Stimulated activated CD4-positive, alpha-beta T cell treated with anti-CD3 and anti-CD28 coated beads, Interleukin-2, amount 100 ng/mL, for 4 hours (primary cell): ENCODE measurements at places on chromosomes 12 and 14.

- no peak for DNase-seq
Measured at GRCh38 chr14:85165094-85165493, 364.9 kb upstream of the FLRT2 start.

GRCh38 chr12:32949815-32950214, 53.2 kb upstream of the PKP2 start:
- DNase-seq = no peak

DNA sequence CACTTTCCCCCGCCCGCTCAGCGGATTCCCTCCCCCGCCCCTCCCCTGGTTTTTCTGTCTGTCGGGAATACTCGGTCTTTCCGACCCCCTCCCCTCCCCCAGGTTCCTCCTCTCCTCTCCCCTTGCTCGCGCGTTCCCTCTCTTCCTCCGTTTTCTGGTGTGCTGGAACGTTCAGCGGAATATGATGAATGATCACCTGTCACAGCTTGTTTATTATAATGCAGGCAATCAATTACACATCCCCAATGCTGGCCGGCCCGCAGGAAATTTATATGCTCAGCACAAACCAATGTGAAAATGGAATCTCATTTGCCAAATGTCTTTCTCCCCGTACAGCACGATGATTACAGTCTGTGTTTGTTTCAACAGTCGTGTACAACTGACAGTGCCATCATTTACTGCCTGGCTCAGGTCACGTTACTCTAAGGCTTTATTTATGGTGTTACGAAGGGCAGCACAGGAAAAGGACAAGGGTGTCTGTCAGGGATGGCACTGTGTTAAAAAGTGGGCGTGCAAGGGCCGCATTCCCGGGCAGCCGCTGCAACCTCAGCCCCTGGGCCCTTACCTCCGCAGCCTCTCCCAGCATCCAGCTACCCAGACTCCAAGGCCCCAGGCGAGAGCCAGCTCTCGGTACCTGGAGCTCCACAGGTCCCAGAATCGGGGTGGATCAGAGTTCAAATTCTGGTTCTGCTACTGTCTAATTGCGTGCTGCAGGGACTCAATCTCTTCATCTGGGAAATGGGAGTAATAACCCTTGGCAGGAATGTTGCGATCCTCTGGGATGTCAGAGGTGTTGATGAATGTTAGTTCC, 24.7 kb upstream of the MAP1LC3B2 start:
- DNase-seq = no peak

- DNase-seq = no peak
Measured at GRCh38 chr14:30180219-30180618, 252.6 kb upstream of the PRKD1 start.

GRCh38 chr12:73867147-73867546, 670.5 kb upstream of the ATXN7L3B start:
- no peak for DNase-seq

DNA sequence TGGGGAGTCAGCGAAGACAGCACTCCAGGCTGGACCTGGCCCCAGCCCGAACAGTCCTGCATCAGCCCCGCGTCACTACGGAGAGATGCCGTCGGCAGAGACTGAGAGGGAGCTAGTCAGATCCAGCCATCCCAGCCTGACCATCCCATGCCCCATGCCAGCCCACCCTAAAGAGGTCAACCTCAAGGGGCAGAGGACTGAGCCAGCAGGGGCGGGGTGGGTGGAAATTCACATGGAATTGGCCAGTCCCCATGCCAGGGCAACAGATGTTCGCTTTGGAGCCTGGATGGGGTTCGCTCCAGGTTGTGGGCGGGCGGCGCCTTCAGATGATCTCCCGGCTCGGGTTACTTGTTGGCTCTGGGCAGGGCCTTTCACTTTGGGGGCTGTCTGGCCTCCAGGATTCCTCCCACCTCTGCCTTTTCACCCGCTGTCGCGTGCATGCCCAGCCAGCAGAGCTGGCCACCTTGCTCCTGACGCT, 154.3 kb downstream of the TSPAN9 start:
- DNase-seq = no peak

DNA sequence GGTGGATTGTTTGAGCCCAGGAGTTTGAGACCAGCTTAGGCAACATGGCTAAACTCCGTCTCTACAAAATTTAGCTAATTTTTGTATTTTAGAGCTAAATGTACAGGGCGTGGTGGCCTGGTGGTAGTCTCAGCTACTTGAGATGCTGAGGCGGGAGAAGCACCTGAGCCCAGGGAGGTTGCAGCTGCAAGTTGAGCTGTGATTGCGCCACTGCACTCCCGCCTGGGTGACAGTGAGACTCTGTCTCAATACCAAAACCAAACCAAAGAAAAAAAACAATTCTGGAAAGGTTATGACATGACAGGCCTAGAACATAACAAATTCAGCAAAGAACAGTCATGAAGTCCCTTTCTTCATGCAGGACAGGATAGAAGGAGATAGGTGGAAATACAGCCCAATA, 25.7 kb downstream of the WDR89 start:
- DNase-seq = no peak

DNA sequence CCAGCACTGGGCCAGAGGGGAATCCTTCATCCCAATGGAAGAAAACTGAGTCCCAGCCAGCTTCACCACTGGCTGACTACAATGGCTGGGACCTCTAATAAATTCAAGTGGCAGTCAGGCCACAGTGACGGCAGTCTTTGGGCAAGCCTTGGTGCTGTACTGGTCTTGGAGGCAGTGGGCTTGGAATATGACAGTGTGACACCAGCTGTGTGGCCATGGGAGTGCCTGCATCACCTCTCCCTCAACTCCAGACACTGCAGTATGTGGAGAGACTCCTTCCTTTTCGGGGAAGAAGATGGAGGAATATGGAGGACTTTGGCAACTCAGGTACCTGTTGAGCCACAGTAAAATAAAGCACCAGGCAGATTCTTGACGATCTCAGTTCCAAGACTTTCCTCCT, 16.0 kb upstream of the CD163L1 start:
- DNase-seq = no peak

GRCh38 chr14:94363151-94363624, 25.2 kb downstream of the SERPINA1 start:
- no peak for DNase-seq

DNA sequence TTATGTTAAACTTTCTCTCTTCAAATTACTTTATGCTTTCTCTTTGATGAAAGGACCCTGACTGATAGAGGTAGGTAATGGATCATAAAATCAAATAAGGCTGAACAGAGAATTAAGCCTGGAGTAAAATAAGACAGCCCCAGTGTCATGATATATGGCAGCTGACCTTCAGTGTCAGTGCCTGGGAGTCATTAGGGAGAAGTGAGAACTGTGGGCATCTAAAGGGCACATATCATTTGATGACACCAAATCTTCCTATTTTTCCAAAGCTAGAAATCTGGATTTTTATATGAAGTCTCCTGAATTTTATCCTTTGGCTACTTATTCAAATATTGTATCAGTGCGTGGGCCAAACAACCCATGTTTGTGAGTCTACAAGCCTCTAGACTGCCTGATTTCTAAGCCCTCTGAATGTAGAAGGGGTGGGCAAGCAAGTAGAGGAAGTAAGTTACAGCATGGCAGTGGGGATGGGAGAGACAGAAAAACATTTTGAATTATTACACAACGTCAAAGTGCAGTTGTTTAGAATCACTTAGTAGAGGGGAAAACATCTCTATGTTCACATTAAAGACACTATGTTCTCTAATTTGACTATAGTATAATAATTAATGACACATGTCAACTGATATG, 10.0 kb downstream of the SLC39A9 start:
- no peak for DNase-seq

- DNase-seq = no peak
Measured at GRCh38 chr12:112901271-112901670, 5.5 kb upstream of the OAS1 start.

DNA sequence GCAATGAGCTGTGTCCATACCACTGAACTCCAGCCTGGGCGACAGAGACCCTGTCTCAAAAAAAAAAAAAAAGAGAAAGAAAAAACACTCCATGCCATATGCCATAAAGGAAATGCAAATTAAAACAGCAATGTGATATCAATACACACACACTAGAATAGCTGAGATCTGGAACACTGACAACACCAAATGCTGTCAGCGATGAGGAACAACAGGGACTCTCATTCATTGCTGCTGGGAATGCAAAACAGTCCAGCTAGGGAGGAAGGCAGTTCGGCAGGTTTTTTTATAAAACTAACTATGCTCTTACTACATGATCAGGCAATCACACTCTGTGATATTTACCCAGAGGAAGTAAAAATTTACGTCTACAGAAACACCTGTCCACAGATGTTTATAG, 3.4 kb upstream of the ABCB9 start:
- no peak for DNase-seq

- peak; percentile 32 for DNase-seq
Measured at GRCh38 chr12:57621497-57622292, 10.5 kb downstream of the ARHGEF25 start.

DNA sequence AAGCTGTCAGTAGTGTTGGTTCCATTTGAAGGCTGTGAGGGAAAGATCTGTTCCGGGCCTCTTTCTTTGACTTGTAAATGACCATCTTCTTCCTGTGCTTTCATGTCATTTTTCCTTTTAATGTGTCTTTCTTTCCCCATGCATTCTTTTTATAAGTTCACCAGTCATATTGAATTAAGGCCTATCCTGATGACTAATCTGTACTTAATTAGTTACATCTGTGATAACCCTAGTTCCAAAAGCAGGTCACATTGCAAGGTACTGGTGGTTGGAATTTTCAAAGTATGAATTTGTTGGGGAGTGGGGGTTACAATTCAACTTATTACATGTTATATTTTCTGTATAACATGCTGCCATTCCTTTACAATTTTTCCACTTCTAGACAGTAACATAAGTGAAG, 1642.1 kb upstream of the FLRT2 start:
- no peak for DNase-seq

DNA sequence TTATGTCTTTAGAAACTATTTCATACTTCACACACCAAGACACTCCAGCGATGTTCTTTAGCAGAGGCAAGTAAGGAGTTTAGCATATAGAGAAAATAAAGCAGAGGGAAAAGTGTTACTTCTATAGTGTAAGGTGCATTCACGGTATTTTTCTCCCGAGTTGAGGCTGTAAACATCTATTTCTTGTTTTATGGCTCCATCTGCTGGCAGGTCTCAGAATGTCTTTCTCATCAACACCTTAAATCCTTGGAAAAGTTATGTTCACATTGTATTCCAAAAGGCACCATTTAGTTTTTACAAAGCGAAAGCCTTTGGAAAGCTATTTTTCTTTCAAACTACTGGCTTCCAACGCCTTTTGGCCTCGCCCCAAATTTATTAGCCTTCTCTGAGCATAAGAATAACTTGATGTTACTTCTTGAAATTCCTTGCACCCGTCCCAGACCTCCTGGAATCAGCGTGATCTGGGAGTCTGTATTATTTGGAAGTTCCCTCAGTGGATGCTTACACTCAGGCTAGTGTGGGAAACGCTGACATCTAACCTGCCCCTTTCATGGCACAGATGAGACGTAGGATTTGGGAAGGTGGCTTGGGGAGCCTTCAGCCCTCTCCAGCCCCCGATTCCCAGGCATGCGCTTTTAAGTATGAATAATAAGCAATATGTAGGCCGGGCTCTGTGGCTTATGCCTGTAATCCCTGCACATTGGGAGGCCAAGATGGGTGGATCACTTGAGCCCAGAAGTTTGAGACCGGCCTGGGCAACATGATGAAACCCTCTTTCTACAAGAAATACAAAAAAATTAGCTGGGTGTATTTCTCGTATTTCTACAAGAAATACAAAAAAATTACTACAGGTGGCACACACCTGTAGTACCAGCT, 1.9 kb upstream of the PIWIL1 start:
- no peak for DNase-seq

DNA sequence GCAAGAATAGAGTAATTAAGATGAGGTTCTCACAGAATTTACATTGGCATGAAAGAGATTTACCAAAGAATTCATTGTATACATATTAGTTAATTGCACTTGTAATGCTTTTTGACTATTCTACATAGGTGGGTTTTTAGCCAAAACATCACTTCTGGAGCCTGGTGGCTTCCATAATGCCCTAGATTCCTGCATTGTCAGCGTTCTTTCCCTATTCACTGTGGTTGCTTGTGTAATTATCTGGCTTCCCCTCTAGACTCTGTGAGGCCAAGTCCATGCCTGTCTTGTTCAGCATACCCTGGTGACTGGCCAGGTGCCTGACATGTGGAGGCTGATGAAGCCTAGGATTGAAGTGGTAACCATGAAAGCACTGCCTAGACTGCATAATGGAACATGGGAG, 41.2 kb downstream of the TDP1 start:
- no peak for DNase-seq

- DNase-seq = no peak
Measured at GRCh38 chr14:22627506-22628263, 16.5 kb downstream of the OR6J1 start.

DNA sequence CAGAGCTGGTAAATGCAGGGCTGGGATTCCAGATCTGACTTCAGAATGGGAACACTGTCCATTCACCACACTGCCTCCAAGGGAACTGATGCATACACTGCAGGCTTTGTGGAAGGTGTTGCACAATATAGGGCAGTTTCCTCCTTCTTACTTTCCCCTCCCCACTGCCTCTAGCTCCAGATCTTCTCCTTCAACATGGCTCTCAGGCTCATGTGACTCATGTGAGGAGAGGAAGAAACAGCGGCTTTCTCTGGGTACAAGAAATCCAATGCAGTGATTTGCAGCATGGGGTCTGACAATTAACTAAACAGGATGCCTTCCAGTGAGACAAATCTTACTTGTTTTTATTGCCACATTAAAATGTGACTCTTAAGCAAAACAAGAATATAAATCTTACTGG, 447.6 kb upstream of the CCDC196 start:
- DNase-seq = no peak

DNA sequence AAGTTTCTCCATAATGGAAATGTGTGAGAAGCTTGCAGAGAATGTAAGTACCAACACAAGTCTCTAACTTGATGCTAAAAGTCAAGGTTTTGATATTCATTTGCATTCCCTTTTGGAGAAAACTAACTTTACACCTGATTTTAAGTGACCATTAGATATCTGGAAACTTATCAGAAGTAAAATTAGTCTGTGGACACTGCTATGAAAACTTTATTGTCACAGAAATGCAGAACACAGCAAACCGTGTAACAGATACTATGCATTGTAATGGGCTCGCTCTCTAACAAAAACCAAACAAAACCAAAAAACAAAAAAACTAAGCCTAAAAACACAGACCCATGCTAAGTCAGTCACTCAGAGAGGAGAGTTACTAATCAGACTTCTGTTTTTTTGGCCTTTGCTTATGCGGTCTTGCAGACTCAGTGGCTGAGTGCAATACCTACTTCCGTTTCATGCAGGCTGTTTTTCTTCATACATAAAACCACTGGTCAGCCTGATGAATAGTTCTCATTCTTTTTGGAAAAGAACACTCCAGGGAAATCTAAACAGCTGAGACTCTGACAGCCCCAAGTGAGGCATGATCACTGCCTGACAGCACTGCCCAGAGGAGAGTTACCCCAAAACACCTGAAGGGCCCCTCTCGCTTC, 35.7 kb downstream of the NRDE2 start:
- DNase-seq = no peak

GRCh38 chr12:90548595-90548994, 406.4 kb downstream of the CCER1 start:
- no peak for DNase-seq

DNA sequence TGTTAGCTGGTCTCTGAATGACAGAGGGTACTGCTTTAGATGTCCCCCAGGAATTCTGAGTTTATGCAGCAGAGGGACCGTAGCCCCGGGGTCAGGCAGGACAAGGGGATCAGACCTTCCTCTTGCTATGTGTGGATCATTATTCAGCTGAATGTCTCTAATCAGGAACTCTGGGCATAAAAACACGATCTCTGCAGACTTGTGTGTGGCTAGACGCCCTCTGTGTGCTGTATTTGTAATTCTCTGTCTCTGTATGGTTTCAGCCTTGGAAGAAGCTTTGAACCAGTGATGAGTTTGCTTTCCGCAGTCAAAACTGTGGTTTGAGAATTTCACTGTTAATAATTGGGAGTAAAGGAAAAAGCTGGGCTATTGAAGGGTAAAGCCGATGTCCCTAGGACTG, 125.3 kb downstream of the ETV6 start:
- DNase-seq = no peak
